ENCODE measurements at places on chromosomes 5 and 9.

- no peak for DNase-seq
These were observed 108.4 kb upstream of the ELAVL2 start for GRCh38 chr9:23934291-23934906.

- DNase-seq, result no peak
These were observed 98.1 kb upstream of the PAPPA start for GRCh38 chr9:116055536-116055935.

GRCh38 chr9:2208991-2209390, 193.8 kb downstream of the SMARCA2 start:
- DNase-seq, result no peak

- no peak for DNase-seq
These were observed 56.2 kb downstream of the ARHGEF28 start for GRCh38 chr5:73682176-73682575.

DNA sequence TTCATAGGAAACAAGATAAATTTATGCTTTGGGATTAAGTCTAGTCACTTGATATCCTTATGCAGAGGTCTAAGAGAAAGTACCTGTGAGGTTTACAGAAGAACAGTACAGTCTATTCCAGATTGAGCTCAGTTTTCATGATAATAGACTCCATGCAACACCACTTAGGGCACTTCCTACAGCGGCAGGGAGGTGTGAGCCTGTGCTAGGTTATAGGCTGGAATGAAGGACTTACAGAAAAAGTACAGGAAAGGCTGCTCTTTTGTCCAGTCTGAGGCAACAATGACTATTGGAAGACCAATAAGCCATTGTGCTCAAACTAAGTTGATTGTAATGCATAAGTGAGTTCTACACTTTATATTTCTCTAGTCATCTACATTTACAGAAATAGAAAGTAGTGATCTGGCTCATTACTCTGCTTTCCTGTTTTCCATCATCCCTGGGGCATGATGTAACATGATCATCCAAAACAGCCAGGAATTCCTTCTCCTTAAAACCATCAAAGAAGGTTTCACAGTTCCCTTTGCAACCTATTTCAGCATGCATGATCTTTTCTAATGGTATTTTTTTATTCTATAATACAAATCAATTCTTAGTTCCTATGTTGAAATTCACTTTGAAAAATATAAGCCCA, 322.8 kb downstream of the SLF1 start:
- DNase-seq, result no peak

GRCh38 chr5:394671-395155, 48.3 kb upstream of the EXOC3 start:
- DNase-seq, result no peak

DNA sequence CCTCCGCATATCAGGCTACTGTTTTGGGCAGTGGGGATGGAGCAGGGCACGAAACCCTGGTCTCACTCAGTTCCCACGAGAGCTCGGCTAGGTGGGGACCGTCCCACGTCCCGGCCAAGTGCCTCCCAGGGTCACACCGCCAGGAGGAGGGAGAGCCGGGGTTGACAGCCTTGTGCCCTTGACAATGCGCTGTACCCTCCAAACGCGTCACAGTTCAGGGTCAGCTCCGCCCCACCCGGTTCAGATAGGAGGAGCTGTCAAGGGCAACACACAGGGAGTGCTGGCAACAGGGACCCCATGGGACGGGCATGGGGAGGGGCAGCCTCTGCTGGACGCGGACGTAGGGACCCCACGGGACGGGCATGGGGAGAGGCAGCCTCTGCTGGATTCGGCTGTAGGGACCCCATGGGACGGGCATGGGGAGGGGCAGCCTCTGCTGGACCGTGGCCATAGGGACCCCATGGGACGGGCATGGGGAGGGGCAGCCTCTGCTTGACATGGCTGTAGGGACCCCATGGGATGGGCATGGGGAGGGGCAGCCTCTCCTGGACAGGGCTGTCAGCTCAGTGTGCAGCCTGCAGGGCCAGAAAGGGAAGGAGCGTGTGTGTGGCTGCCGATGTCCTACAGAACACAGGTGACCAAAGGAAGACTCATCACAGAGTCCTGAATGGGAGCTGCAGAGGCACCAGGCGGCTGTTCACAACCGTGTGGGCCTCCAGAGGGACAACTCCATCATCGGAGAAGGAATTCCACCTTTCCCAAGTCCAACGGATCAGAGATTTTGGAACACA, 29.4 kb downstream of the PNPLA7 start:
- no peak for DNase-seq

DNA sequence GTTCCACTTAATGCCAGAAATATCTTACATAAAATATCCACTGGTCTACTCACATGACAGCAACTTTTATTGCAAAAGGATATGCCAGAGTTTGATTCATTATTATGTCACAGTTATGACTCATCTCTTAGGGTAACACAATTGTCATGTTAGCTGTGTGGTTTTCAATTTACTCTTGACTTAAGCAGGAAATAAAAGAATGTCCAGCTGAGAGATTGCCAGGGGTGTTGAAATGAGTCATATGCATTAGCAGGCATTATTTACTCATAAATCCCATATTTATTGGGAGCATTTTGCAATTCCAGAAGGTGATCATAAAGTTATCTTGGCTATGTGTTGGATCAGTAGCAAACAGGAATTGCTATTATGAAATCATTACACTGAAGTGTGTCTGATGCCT, 1164.6 kb upstream of the CDH18 start:
- DNase-seq, result no peak

- no peak for DNase-seq
These were observed 162.1 kb upstream of the FST start for GRCh38 chr5:53318303-53318702.

DNA sequence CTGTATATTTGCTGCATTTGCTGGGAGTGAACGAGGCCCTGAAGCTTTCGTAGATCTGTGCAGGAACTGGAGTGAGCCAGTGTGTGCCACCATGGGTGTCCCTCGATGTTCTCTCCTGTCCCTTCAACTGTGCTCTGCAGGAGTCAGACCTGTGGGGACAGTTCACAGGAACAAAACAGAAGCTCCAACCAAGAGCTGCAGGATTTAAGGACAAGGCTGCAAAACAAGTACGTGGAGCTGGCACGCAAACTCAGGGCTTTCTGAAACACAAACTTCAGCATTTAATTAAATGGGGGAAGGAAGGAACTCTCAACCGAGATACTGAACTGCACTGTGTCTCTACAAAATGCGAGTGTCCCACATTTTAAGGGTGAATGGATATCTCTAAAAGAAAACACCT, 24.2 kb downstream of the BASP1 start:
- DNase-seq, result no peak

DNA sequence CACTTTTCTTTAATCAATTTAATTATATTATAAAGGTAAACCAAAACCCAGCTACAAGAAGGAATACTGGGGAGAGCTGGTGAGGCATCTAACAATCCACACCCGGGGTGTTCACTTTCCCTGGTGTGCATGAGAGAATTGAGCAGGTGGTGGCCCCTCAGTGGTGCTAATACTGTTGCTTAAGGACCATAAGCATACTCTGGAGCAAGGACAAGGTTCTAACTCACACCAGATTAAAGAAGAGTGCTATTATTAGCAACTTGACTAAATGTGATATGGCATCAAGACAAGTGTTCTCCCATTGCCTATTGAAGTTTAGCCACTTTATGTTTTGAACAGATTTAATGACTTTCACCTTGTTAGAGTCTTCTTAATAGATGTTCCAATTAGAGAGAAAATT, 8.8 kb downstream of the RGS7BP start:
- DNase-seq, result no peak

DNA sequence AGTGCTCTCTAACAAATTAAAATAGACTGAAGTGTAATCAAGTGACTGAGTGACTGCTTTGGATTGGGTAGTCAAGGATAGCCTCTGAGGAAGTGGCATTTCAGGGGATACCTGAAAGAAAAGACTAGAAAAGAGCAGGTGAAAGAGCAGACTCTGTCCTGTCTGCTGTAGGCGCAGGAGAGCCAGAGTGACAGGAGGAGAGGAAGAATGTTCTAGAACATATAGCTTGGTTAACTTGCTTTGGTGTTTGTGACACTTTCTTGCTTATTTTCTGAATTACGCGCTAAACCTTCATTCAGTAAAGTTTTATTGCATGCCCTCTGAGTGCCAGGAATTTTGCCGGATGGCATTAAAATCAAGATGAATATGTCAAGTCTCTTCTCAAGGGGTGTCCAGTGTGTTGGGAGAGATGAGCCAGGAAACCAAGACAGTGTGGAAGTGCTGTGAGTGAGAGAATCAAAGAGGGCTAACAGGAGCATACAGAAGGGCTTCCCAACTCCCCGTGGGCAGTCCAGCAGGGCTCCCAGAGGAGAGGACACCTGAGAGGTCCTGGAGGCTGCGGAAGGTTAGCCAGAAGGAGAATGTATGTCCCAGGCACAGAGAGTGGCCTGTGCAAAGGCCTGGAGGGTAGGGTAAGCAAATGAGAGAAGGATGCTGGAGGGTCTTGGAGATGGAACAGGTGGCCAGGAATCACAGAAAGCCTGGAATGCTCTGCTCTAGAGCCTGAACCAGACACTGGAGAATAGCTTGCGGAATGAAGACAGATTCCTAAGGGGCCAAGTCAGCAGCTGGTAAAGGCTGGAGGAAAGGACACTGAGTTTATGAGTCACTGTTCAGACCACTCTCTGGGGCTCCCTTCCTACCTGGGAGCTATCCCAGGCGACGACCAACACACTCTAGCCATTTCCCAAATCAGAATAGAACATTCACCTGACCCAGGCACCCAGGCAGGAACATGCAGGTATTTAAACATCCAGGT, 59.3 kb downstream of the SLC22A5 start:
- no peak for DNase-seq

GRCh38 chr5:74421377-74421776, 219.2 kb downstream of the ENC1 start:
- DNase-seq, result no peak

GRCh38 chr9:121556580-121556979, 56.9 kb upstream of the GGTA1 start:
- DNase-seq, result no peak

DNA sequence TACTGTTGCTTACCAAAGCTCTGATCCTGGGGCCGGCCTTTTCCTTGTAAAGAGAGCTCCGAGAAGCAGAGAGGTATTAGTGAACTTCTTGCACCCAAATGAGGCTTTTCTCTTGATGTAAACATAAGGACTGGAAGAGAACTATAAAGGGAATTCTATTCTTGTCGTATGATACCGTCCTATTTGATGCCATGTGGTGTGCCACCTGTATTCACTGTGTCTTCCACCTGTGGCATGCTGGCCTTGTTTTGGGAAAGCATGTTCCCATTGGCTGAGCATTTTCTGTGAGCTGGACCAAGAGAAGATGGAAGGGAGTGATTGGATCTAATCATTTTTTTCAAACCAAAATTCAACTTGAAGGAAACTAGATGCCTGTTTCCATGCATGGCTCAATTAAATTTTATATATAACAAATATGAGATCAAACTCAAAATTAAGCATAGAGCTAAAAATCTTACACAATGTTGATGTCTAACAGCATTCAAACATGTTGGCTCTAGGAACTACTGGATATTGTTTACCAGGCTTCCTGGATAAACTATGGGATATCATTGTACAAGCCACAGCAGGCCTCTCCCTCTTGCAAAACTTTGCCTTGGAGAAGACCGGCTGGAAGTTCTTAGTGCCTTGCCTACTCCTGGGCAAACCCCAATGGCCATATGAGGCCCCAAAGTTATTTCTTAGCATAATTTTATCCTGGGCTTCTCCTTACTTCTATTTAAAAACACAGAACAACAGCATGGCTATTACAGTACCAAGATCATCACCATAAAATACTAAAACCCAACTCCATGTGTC, 115.3 kb downstream of the TSSK1B start:
- DNase-seq, result no peak

DNA sequence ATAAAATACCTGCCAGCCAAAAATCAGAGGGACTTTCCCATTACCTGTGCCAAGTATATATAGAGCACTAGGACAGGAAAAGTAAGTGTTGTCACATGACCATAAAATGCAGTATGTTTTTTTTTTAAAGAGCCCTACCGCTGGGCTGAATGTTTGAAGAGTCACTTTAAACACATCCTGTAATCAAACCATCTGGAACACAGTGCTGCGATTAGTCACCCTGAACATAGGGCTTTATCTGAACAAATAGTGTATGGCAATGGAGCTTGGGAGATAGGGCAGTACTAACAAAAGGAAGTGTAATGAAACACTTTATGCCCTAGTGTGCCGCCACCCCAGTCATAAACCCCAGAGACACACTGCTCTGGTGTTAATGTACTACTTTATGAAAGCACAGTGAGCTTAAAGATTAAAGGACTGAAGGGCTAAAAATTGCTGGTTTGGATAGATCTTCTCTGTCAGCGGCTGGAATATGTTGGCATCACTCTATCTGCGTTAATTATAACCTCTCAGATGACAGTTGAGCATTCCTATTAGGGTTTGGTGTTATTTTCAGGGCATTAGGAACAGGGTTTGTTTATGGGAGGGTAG, 90.4 kb downstream of the ZNF608 start:
- no peak for DNase-seq

DNA sequence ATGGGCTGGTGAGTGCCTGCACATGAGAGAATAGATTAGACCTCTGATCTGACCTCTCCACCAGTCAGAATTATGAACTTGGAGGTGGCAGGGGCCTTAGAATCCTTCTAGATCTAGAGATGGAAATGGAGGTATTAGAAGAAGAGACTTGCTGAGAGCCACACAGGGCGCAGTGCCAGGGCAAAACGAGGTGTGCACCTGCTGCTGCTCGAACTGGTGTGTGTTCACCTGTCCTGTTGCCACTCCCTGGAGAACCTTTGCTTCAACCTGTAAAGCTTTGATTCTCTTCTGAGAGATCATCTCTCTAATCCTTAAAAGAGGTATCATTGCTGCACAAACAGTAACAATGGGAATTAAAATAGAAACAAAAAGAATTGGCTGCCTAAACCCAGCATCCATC, 24.9 kb downstream of the FRMPD1 start:
- no peak for DNase-seq

DNA sequence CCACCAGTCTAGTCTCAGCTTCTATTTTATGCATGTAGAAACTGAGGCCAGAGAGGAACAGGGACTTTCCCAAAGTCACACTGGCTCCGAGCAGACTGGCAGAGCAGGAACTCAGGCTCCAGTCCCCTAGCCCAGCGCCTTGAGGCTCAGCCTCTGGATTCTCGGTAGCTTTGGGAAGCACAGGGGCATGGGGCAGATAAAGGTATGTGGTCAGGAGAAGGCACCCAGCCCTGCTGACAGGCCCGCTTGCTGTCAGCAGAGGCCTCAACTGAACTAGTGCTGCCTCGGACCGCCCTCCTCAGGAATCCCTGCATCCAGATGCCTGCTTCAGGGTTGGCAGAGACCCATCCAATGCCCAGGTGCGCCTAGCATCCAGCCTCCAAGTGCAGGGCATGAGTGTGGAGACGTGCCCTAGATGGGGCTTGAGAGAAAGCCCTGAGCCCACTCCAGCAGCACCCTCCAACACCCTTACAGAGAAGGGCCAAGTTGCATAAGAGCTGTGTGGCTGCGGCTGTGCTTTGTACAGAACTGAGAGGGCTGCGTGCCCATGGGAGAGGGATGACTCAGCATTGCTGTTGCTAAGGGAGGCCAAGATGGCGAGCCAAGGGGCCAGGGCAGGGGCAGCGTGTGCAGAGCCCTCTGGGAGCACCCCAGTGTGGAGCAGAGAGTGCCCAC, 168.6 kb downstream of the MACROH2A1 start:
- no peak for DNase-seq

All from esophagus squamous epithelium (tissue), 5 donors.